ENCODE measurements at places on chromosomes 16 and 17. TPM values are rescaled to one million over a fixed set of nuclear protein-coding genes. Genes with fewer than 3 reads are reported as not detected.
A peak's percentile ranks its signal among the peaks of the same experiment; 100 is the strongest.

GRCh38 chr17:34206569-34206968 lies 48.5 kb upstream of the CCL2 start:
- no peak for DNase-seq
- H3K4me3 ChIP-seq, result no peak overlapping the region
- H3K27me3 ChIP-seq, result no peaks in the 10 kb centered on the region
- no peaks in the 10 kb centered on the region for H3K4me1 ChIP-seq

ARHGAP44 gene
- not detected for total RNA-seq

DNA sequence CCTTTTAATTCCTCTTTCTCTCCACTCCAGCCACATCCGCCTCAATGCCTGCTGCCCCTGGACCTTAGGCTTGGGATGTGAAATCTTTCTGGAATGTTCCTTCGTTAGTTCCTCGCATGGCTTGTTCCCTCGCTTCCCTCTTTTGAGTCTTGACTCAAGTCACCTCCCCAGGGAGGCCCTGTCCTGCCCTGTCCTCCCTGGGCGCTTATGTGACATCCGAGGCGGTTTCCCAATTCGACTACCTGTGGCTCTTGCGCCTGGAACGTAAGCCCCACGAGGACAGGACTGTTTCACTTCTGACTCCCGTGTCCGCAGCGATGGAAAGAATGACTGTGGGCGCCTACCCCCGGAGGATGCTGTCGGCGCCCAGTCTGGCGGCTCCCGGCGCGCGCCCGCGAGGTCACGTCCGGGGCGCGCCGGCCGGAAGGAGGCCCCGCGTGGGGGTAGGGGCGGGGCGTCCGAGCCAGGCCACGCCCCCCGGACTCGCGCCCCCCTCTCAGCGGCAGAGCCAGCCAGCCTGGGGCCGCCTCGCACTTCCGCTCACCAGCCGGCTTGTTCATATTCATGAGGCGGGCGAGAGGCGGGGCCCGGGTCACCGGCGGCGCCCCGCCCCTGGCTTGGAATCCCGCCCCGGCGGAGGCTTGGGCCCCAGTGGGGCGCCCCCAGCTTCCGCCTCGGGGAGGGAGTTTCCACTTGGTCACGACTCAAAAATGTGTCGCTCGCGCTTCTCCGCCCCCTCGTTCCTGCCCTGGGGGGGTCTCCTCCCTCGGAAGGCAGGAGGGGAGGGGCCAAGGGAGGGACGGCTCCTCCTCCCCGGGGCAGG lies 8.4 kb upstream of the GLIS2 start:
- H3K4me3 ChIP-seq, result peak overlapping the region; percentile 91
- peak overlapping the region; percentile 91 for H3K27ac ChIP-seq
- H3K27me3 ChIP-seq, result no peaks in the 10 kb centered on the region
- H3K36me3 ChIP-seq, result no peaks in the 10 kb centered on the region

DNA sequence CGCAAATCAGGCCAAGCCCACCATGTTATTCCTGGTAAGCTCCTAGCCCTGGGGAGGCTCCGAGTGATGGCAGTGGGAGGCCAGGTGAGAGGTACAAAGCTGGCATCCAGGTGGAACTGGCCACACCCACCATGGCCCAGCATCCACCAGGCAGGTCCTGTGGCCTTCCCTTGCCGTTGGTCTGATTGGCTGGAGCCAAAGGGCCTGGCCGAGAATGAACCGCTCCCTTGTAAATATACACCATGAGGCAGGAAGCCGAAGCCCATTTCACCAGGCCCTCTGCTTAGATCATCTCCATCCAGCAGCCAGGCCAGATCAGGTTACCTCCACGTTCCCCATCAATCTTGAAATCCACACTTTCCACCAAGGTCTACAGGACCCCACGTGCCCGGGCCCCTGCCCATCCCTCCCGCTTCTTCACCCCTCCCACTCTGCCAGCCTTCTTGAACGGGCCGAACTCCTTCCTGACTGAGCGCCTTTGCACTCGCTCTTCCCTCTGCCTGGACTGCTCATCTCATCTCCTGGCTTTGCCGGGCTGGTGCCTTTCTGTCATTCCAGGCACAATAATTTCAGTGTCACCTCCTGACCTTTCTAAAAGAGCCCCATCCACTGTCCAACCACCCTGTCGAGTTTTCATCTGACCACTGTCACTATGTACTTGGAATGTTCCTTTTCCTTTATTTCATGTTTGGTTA lies 5.8 kb downstream of the SOCS1 start:
- H3K4me3 ChIP-seq, result no peak overlapping the region
- no peaks in the 10 kb centered on the region for H3K36me3 ChIP-seq
- H3K27ac ChIP-seq, result no peak overlapping the region
- no peak for DNase-seq
- H3K4me1 ChIP-seq, result peaks cover 39% of the 10 kb centered on the region

GRCh38 chr16:52861614-52862022 lies 191.1 kb downstream of the CHD9NB start:
- H3K27ac ChIP-seq, result no peak overlapping the region
- no peak overlapping the region for H3K4me3 ChIP-seq
- H3K36me3 ChIP-seq, result no peaks in the 10 kb centered on the region
- H3K4me1 ChIP-seq, result no peaks in the 10 kb centered on the region
- no peak for DNase-seq

DNA sequence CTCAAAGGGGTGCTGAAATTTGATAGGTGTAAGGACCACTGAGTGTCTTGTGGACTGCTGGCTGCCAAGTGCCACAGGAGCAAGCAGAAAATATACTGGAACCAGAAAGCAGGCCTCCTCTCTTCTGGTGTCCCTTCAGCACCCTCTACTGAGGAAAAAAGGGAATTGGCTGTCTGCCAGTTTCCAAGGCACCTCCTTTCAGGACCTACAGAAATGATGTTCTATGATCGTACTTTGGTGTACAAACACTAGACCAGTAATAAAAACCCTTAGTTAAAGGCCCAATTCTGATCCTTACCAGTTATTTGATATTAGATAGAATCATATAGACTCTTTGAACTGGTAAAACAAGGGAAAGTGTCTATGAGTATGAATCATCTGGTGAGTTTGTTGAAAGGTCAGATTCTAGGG lies 35.8 kb upstream of the BCAS3 start:
- H3K4me1 ChIP-seq, result no peaks in the 10 kb centered on the region
- H3K27ac ChIP-seq, result no peak overlapping the region
- no peaks in the 10 kb centered on the region for H3K36me3 ChIP-seq
- H3K4me3 ChIP-seq, result no peak overlapping the region
- DNase-seq, result peak; percentile 28
- H3K27me3 ChIP-seq, result no peaks in the 10 kb centered on the region

- no peak overlapping the region for H3K27ac ChIP-seq
- no peak for DNase-seq
These were observed 36.0 kb downstream of the ARHGAP27 start for GRCh38 chr17:45396496-45397205.

CLEC19A gene
- total RNA-seq, result not detected

GRCh38 chr17:32586666-32587065 lies 99.9 kb downstream of the CDK5R1 start:
- H3K4me1 ChIP-seq, result no peaks in the 10 kb centered on the region
- H3K27me3 ChIP-seq, result no peaks in the 10 kb centered on the region
- no peaks in the 10 kb centered on the region for H3K36me3 ChIP-seq
- no peak overlapping the region for H3K27ac ChIP-seq
- DNase-seq, result no peak

OMG gene
- 0.13 TPM for total RNA-seq

DNA sequence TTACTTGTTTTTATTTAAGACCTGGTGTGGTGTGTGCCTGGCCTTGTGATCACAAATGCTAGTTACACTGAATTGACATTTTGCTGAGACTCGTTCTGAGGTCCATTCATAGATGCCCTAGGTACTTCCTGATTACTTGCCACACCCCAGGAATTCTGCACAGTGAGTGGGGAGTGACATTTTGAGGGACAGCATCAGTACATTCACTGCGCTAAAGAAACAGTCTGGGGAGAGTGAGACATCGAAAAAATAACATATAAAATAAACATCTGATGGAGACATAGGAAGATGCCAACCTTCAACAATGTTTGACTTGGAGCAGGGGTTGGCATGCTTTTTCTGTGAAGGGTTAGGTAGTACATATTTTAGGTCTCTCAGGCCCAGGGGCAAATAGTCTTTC lies 30.4 kb downstream of the ABCC1 start:
- no peaks in the 10 kb centered on the region for H3K27me3 ChIP-seq
- H3K36me3 ChIP-seq, result no peaks in the 10 kb centered on the region
- no peak overlapping the region for H3K27ac ChIP-seq
- no peak for DNase-seq

- H3K4me1 ChIP-seq, result peaks cover 18% of the 10 kb centered on the region
- H3K27me3 ChIP-seq, result no peaks in the 10 kb centered on the region
- H3K4me3 ChIP-seq, result peak overlapping the region; percentile 77
- peak overlapping the region; percentile 84 for H3K27ac ChIP-seq
- H3K36me3 ChIP-seq, result no peaks in the 10 kb centered on the region
These were observed 1.1 kb upstream of the USP32 start for GRCh38 chr17:60392845-60393702.

GRCh38 chr17:8766731-8767130 lies 8.4 kb upstream of the SPDYE4 start:
- no peaks in the 10 kb centered on the region for H3K4me1 ChIP-seq
- no peak overlapping the region for H3K4me3 ChIP-seq
- H3K27me3 ChIP-seq, result no peaks in the 10 kb centered on the region

TRIM65 gene
- 34.9 TPM for total RNA-seq

All from CD8-positive, alpha-beta memory T cell (primary cell).